ENCODE measurements at places on chromosomes 16 and 17.
A peak's percentile ranks its signal among the peaks of the same experiment; 100 is the strongest.

DNA sequence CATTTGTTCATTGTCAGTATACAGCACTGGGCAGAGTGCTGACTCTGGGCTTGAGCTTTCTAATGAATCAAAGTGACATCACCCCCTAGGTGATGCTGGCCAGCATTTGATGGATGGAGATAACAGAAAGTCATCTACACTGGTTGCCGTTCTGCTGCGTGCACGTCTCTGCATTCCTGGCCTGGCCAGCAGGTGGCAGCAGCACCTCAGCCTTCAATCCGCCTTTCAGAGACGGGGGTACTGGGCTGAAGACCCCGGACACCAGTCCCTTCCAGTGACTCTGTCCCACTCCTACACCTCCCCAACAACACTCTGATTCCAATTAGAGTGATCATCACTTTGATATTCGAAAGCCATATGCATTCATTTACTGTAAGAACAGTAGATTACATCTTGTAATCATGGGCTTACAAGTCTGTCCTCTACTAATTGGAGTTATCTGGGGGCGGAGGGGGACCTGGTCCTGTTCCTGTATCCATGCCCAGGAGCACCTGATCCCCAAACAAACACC is 6.0 kb downstream of the CPSF4L start:
- DNase-seq: peak; percentile 75

- DNase-seq: no peak
These were observed 19.1 kb downstream of the PDP2 start for GRCh38 chr16:66899310-66899944.

GRCh38 chr17:71919896-71920295 is 200.9 kb upstream of the SOX9 start:
- DNase-seq: no peak

- DNase-seq: no peak
These were observed 21.3 kb downstream of the C16orf95 start for GRCh38 chr16:87295661-87296531.

GRCh38 chr17:67178555-67178954 is 66.4 kb downstream of the HELZ start:
- DNase-seq: no peak

All from activated CD4-positive, alpha-beta T cell treated with anti-CD3 and anti-CD28 coated beads for 36 hours (primary cell).